Uterus (tissue), 4 donors: ENCODE measurements at places on chromosomes 12 and 14. TPM values are rescaled to one million over a fixed set of nuclear protein-coding genes. Genes with fewer than 3 reads are reported as not detected.

- no peaks in the 10 kb centered on the region for H3K36me3 ChIP-seq
- peaks cover 3% of the 10 kb centered on the region for H3K4me1 ChIP-seq
- no peaks in the 10 kb centered on the region for H3K27me3 ChIP-seq
- DNase-seq = no peak
- peak overlapping the region; percentile 76 for H3K27ac ChIP-seq
- H3K4me3 ChIP-seq = no peak overlapping the region
Observed at GRCh38 chr12:123142921-123143735, 7.8 kb downstream of the PITPNM2 start.

- H3K4me3 ChIP-seq = no peak overlapping the region
Observed at GRCh38 chr12:81412940-81413339, 335.1 kb downstream of the ACSS3 start.

TNFAIP2 gene
- 45.9 TPM for total RNA-seq

IFI27 gene
- 5.6 TPM for total RNA-seq

DNA sequence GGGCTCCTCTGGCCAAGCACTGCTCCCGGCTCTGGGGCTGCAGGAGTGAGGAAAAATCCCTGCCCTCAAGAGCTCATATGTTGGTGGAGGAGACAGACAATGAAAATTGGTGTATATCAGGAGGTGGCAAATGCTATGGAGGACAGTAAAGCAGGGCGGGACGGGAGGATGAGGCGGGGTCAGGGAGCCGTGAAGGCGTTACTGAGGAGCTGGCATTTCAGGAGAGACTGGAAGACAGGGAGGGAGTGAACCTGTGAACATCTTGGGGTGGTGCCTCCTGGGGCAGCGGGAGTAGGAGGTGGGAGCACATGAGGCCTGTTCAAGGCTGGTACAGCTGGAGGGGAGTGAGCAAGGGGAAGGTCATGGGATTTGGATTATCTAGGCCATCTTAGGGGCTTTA is 26.6 kb downstream of the TSPAN9 start:
- no peak for DNase-seq
- peaks cover 15% of the 10 kb centered on the region for H3K4me1 ChIP-seq
- no peak overlapping the region for H3K4me3 ChIP-seq
- H3K27ac ChIP-seq = peak overlapping the region; percentile 79
- H3K27me3 ChIP-seq = no peaks in the 10 kb centered on the region

DNA sequence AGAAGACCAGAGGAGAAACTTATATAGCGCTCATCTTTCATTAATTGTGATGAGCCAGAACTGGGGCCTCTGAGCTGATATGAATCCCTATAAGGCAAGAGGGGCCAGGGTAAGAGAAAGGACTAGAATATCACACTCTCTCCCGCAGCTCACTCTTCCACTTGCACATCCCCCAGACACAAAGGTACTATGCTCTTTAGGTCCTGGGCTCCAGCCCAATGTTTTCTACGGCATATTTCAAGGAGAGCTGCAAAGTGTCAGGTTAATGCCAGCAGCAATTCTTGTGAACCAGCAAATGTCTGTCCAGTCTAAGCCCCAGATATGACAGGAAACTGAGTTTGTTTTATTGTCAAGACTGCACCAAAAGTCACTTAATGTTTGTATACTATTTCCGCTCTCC is 29.4 kb downstream of the PPP2R5E start:
- no peaks in the 10 kb centered on the region for H3K4me1 ChIP-seq
- no peaks in the 10 kb centered on the region for H3K36me3 ChIP-seq
- no peak for DNase-seq
- no peaks in the 10 kb centered on the region for H3K27me3 ChIP-seq

DLK1 gene
- 41.1 TPM for total RNA-seq

GRCh38 chr12:131603939-131604795 is 106.7 kb upstream of the SFSWAP start:
- H3K36me3 ChIP-seq = no peaks in the 10 kb centered on the region
- DNase-seq = no peak
- no peaks in the 10 kb centered on the region for H3K4me1 ChIP-seq
- no peak overlapping the region for H3K4me3 ChIP-seq

MTA1 gene
- 139 TPM for total RNA-seq
